AG20443 (cell line): ENCODE measurements at places on chromosomes 13 and 19.

DNA sequence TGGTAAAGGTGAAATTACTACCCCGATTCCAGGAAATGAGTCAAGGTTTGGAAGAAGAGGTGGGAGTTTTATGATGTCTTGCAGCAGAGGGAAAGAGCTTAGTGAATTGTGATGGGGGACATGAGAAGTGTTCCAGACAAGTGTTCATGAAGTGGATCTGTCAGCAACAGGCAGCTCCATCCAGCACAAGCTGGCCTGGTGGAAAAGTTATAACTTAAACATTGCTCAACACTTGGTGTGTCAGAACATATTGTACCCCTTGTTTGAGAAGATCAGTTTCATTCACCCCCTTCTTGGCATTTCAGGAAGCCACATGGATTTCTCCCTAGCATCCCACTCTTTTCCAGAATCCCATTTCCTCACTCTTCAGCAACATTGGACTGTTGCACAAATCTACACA lies 222.0 kb downstream of the B3GLCT start:
- DNase-seq: no peak

DNA sequence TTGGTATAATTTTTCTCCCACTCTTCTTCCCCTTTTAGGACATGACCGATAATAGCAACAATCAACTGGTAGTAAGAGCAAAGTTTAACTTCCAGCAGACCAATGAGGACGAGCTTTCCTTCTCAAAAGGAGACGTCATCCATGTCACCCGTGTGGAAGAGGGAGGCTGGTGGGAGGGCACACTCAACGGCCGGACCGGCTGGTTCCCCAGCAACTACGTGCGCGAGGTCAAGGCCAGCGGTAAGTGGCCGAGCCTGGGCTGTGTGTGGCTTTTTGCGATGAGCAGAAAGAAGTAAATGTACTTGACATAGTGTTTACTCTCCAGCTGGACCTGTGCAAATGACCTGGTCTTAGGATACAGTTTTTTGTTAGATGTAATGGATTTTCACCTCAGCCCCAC lies 102.5 kb downstream of the ARHGEF7 start:
- no peak for DNase-seq

GRCh38 chr19:35417713-35418534 lies 30.1 kb upstream of the FFAR2 start:
- DNase-seq: no peak

GRCh38 chr19:31277516-31277915 lies 71.7 kb downstream of the TSHZ3 start:
- DNase-seq: no peak

- peak; percentile 52 for DNase-seq
Observed at GRCh38 chr19:18832306-18833140, 764 bp downstream of the UPF1 start.

GRCh38 chr13:55007681-55008080 lies 1979.1 kb downstream of the OLFM4 start:
- DNase-seq: no peak

DNA sequence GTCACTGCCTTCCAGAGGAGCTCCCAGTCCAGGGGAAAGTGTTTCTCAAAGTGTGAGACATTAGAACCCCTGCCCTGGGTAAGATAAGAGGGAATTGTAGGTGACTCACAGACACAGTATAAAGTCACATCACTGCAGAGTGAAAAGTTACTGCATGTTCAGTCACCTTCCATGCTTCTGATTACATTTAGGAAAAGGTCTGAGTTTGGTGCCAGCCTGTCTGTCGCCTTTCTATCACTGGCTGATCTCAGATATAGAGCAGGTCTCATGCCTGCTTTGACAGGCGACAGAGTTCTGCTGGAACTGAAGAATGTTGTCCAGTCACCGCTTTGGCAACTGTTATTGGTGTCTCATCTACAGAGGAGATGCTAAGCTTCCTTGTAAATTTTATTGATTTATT lies 1078.6 kb downstream of the UQCRFS1 start:
- DNase-seq: no peak

GRCh38 chr13:22903925-22904324 lies 276.9 kb upstream of the SGCG start:
- no peak for DNase-seq

GRCh38 chr13:39577838-39578491 lies 25.0 kb downstream of the LHFPL6 start:
- DNase-seq: no peak

- DNase-seq: no peak
Observed at GRCh38 chr13:110047496-110047895, 259.5 kb downstream of the COL4A1 start.

DNA sequence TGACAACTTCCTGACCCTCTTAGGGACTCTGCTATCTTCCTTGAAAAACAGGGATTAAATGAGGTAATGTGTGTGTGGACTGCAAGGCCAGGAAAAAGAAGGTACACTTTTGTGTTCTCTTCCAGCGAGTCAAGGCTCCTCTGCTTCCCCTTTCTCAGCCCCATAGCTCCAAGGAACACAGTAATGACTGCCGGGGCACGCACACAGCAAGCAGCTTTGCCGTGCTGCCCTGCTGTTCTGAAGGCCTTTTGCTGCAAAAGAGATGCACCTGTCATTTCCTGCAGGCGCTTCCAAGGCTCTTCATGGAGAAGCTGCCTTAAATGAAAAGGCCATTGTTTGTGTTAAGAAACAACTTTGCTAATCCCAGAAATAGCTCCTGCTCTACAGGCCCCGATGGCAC lies 84.6 kb downstream of the CYSLTR2 start:
- no peak for DNase-seq

GRCh38 chr13:101127741-101128353 lies 288.5 kb downstream of the NALCN start:
- DNase-seq: peak; percentile 68

GRCh38 chr19:8221161-8221560 lies 12.0 kb downstream of the CERS4 start:
- no peak for DNase-seq

DNA sequence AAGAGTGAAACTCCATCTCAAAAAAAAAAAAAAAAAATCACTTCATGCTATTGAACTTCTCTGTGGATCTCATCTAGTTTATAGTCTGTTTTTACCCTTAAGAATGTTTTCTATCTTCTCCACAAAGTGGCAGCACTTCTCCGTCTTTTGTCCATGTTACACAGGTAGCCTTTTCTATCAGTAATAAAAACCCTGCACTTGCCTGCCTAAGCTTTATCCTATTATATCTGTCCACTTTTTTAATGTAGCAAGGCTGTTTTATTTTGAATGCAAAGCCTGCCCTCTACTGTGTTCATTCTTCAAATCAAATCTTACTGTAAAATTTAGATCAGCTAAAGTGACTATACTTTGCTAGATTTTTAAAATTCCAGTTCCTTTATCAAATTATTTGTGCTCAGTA lies 124.0 kb downstream of the STOML3 start:
- DNase-seq: no peak

DNA sequence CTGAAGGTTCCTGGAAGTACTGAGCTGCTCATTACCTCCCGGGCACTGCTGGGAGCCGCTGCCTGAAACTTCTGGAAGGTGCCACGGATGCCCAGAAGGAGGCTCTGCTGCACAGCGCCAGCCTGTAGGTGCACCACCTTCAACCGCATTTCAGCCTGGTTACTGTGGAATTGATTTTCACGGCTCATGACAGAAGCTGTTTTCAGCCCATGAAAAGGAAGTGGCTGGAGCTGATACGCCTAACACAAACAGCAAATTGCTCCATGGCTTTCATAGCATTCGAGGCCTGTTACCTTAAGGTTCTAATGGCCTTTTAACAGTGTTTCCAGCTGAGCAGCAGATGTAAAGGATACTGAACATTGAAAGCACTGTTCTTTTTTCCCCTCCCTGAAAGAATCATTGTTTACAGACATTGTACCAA lies 22.0 kb downstream of the GPC6 start:
- DNase-seq: no peak

GRCh38 chr13:97411984-97412383 lies 22.0 kb upstream of the RAP2A start:
- DNase-seq: peak; percentile 71

- DNase-seq: no peak
Observed at GRCh38 chr13:103157016-103157415, 90.8 kb upstream of the SLC10A2 start.
